ENCODE measurements at places on chromosomes 7 and 10. TPM values are rescaled to one million over a fixed set of nuclear protein-coding genes. Genes with fewer than 3 reads are reported as not detected.

DNA sequence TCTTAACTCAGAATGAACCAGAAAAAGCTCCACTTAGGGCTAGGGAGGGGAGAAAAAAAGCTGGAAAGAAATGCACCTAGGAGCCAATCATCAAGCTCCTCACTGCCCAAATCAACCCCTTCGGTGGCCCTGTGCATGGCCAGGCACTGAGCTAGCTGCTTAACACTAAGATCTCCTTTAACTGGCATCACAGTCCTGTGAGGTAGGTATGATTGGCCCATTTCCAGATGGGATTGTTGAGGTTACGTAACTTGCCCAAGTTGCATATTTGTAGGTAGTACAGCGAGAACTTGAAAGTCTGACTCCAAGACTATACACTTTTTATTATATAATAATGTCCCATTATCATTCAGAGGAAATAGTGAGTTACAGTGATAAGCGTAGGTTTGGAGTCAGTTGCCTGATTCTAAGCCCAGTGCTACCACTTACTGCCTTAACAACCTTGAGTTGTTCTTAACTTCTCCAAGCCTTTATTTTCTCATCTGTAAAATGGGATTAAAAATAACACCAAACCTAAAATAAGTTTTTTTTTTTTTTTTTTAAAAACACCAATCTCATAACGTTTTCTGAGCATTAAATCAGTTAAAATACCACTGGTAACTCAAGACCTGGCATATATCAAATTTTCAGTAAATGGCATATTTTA, 37.2 kb upstream of the ACSL5 start:
- DNase-seq: no peak

- no peak for DNase-seq
Measured at GRCh38 chr7:5831196-5831595, 49.4 kb upstream of the OCM start.

TFEC gene
- total RNA-seq: 7.9 TPM

DNA sequence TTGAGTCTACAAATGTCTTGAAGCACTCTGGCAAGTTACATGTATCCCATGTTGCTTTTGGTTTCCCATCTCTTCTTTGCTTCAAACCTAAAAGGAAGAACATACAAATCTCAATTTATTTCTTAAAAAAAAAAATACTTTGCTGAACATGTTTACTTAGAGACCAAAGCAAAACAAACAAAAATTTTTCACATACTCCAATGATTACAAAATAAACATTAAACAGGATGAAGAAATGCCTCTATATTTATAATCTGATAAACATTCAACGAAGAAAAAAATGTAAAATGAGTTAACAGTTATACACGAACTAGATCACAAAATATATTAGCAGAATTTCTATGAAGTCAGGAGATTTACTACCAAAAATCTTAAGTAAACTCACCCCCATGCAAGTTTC, 31.3 kb downstream of the FAM204A start:
- DNase-seq: no peak

DNA sequence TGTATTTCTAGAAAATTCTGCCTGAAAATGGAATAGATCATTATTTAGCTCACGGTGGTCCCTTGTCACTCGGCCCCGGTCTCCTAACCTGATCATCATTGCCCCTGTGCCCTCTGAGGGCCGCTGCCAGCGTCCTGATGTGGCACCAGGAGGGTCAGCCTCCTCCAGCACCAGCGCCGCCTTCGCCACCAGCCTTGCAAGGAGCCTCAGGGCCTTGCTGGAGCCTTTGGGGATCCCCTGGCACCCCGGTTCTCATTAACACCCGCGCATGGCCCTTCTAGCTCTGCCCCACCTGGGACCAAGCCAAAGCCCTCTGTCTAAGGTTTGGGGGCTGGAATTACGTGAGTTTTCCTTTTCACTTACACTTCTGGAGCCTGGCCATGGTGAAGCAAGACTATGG, 282.5 kb upstream of the ADARB2 start:
- no peak for DNase-seq

- DNase-seq: no peak
Measured at GRCh38 chr7:104772405-104773345, 241.3 kb upstream of the KMT2E start.

DNA sequence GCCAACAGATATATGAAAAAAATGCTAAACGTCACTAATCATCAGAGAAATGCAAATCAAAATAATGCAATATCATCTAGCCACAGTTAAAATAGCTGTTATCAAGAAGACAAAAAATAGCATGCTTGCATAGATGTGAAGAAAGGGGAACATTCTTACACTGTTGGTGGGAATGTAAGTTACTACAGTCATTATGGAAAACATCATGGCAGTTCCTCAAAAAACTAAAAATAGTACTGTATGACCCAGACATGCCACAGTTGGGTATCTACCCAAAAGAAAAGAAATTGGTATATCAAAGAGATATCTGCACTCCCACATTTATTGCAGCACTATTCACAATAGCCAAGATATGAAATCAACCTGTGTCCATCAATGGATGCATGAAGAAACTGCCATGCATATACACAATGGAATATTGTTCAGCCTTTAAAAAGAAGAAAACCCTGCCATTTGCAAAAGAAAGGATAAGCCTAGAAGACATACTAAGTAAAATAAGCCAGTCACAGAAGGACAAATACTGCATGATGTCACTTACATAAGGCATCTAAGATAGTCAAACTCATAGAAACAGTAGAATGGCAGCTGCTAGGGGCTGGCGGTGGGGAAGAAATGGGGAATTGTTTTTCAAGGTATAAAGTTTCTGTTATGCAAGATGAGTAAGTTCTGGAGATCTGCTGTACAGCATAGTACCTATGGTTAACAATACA, 107.0 kb downstream of the PTPN20 start:
- DNase-seq: no peak

SFXN2 gene
- total RNA-seq: 13.1 TPM

DNA sequence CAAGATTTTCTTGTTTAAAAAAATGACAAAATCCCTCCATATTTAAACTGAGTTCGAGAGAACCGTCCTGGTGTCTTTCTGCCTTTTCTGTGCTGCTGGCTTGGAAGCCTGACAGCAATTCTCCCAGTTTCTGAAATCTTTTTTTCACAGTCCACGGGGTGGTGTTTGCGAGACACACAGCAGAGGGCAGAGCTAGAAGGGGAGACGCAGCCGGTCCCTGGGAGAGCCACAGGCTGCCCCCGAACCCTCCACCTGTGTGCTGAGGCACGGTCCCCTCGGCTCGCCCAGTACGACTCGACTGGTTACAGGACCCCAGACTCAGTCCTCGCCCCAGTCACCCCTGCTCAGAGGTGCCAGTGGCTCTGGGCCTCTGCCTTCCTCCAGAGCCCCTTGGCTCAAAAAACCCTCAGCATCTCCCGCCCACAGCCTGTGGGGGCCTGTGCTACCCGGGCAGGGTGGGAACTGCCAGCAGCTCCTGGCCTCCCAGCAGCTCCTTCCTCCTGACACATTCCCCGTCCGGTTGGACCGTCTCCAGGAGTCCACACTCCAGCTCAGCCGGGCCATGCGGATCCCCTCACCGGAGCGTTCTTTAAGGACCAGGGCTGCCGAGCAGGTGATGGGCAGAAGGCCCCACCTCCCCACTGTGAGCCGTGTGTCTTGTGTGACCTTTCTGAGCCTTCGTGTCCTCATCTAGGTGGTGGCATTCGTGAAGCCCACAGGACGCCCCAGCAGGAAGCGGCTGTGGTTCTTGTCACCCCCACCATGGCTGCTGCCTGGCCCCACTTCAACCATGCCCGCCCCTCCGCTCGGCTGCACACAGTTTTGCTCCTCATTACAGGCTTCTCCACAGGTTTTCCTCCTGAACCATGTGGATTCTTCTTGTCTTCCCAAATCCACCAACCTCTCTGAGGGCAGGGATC, 52.3 kb upstream of the EN2 start:
- DNase-seq: no peak

DNA sequence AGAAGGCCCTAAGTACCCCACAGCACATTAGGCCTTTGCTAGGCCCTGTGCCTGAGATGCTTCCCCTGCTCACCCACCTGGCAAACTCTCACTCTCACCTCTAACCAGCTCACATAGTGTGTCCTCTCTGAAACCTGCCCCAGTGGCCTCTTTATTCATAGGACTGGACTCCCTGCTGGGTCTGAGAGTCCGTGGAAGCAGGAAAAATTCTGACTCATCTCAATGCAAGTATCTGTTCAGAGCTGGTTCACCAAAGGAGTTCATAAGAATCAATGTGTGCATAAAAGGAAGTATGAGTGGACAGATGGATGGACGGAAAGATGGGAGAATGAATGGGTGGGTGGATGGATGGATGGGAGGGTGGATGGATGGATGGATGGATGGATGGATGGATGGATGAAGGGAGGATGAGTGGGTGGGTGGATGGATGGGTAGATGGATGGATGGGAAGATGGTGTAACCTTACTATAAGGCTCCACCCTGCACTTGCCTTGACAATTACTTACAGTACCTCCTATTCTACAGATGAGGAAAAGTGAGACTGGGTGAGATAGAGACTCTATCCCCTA, 111.2 kb upstream of the ZMIZ1 start:
- no peak for DNase-seq

MMP21 gene
- total RNA-seq: not detected

DNA sequence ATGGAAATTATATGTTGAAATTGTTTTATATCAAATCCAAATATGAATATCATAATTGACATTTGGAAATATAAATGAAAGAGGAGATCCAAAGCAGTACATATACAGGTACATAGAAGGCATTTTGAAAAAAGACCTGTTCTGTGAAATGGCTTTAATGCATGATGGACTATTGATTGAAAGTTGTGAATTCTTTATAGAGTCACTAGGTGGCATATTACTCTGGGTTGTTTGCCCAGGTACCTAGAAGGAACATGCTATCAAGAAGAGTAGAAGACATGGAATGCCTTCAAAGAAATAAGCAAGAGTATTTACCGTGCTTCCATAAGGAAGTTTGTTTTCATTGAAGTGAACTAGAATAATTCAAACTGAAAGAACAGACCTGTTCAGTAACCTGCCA, 160.0 kb upstream of the ANK3 start:
- DNase-seq: peak; percentile 24

GRCh38 chr7:32177232-32177631, 107.0 kb upstream of the PDE1C start:
- no peak for DNase-seq
